ENCODE measurements at places on chromosomes 11 and 22.

DNA sequence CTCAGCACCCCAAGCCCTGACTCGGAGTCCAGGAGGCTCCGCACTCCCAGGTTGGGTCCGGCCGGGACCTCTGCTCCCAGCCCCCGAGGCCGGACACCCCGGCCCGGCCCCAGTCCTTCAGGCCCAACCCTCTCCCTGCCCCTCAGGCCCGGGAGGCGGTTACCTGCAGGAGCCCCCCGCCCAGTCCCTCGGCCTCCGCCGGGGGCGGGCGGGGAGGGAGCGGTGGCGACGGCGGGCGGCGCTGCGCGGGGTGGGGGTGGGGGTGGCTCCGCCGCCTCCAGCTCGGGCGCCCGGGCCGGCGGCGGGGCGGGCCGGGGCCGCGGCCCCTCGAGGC is 310 bp downstream of the TCF20 start:
- DNase-seq = no peak

DNA sequence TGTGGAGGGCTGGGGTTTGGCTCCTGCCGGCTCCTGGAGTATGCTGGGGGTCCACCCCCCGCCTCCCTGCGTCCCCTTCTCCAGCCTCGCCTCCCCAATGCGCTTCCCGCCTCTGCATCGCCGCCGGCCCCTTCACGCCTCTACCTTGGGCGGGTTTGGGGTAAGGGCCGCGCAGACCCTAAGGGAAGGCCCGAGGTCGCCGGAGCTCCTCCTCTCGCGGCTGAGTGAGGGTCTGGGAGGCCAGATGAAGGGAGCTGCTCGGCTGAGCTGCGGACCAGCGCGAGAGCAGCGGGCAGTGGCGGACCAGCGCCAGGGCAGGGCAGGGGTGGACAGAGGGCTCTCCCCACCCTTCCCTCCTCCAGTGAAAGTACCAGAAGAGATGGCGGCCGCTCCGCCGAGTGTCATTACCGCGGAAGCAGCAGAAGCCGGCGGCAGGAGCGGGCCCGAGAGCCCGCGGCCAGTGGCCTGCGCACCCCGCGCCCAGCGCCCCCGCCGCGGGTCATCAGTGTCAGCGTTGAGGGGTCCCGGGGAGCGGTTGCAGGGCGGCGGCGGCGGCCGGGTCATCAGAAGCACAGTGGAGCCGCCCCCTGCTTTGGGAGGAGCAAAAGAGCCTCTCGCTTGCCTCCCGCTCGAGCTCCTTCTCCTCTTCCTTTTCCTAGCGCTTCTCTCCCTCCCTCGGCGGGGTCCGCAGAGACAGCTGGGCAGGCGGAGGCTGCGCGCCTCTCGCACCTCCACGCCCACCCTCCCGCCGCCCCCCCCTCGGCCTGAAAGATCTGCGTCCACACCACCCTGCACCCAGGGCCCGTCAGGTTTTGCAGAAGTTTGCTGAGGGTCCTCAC is 255.6 kb upstream of the CADM1 start:
- no peak for DNase-seq

GRCh38 chr22:32804531-32805360 is 3.2 kb downstream of the TIMP3 start:
- DNase-seq = no peak

GRCh38 chr11:3709977-3710376 is 38.8 kb upstream of the CHRNA10 start:
- DNase-seq = no peak

GRCh38 chr11:70810133-70810532 is 411.8 kb downstream of the CTTN start:
- no peak for DNase-seq

DNA sequence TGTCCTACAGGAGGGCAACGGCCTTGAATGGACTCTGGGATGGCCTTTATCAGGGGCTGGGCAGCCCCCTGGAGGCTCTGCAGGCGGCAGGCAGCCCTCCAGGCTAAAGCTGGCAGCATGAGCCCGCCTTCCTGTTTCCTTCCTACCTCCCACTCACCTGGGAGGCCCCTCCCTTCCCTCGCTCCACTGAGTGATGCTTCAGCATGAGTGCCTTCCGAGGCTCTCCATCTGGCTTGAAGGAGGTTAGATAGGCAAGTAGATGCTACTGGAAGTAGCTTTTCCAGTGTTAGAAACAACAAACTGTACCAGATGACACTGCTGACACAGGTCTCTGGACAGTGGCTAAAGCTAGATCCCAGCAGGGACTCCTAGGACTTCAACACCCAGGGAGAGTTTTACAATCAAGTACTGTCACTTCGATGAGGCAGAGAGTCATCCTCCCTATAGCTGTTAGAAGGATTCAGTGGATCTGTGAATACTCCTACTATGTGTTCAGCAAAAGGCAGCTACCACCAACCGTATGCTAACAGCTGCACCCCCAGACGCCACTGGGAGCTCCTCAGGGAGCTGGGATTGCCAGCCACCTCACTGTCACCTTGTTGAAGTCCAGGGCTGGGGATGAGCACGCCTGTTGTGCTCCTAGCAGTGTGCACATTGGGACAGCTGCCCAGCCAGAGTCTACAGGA is 4.1 kb upstream of the SLC25A1 start:
- DNase-seq = no peak

- DNase-seq = no peak
Observed at GRCh38 chr11:2868506-2869133, 17.0 kb downstream of the CDKN1C start.

- DNase-seq = no peak
Observed at GRCh38 chr11:6655790-6656583, at the start of gene DCHS1. TSS of gene DCHS1 (minus strand) at chr11:6655809. CDS start at chr11:6641613, 14,196 bp downstream.

- DNase-seq = no peak
Observed at GRCh38 chr11:127006311-127006710, 5.7 kb upstream of the KIRREL3 start.

- DNase-seq = no peak
Observed at GRCh38 chr11:103927535-103927934, 108.9 kb upstream of the DDI1 start.

GRCh38 chr11:47918882-47919495 is 61.4 kb upstream of the PTPRJ start:
- DNase-seq = no peak

DNA sequence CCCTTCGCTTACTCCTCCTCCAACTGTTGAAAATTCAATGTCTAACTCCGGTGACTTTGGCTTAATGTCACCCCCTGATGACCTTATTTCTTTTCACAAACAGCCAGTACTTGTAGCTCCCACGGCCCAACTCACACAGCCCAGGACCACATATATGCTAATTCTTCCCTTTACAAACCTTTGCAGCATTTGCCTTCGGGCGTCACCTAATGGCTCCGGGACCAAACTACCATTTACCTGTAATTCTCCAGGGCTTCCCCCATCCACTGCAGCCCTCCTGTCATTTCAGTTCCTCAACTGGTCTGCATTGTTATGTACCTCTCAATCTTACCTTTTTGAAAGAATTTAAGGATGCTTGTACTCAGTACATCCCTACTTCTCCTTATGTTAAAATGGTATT is 29.8 kb upstream of the OR56B4 start:
- DNase-seq = no peak

- DNase-seq = no peak
Observed at GRCh38 chr22:23057331-23057730, 13.0 kb upstream of the GNAZ start.

DNA sequence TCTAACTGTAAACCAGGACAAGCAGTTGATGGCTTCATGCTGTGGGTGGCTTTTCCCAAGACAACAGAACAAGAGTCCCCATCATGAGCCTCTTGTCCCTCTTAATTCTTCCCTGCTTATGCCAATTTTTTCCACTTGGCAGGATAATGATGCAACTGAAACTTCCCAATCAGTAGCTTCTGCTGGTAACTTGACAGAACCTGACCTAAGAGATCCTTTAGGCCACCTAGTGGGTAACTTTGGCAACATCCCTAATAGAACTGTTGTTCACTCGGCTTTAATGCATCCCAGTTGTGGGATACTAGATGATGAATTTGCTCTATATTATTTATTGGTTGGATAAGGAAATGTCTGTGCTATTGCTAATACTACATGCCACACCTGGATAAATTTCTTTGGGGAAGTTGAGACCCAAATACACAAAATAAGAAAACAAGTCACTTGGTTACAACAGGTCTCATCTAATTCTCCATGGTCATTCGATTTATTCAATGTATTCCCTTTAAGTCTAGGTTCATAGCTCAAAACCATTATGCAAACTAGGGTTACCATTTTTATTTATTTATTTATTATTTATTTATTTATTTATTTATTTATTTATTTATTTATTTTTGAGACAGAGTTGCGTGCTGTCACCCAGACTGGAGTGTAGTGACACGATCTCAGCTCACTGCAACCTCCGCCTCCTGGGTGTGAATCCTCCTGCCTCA is 41.4 kb upstream of the NFAM1 start:
- DNase-seq = no peak

- DNase-seq = no peak
Observed at GRCh38 chr11:35058669-35059434, 80.1 kb upstream of the CD44 start.

DNA sequence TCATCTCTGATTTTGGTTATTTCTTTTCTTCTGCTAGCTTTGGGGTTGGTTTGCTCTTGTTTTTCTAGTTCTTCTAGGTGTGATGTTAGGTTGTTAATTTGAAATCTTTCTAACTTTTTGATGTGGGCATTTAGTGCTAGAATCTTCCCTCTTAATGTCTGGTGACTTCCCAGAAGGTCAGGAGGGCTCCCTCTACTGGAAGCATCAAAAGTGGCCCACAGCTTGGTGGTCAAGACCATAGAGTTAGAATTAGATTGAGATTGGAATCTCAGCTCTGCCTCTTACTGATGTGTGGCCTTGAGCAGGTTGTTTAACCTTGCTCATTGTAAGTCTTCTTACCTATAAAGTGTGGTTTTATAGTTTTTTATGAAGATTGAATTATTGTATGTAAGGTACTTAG is 99.3 kb downstream of the FDX1 start:
- no peak for DNase-seq

- no peak for DNase-seq
Observed at GRCh38 chr11:109865548-109866186, 227.5 kb upstream of the ZC3H12C start.

DNA sequence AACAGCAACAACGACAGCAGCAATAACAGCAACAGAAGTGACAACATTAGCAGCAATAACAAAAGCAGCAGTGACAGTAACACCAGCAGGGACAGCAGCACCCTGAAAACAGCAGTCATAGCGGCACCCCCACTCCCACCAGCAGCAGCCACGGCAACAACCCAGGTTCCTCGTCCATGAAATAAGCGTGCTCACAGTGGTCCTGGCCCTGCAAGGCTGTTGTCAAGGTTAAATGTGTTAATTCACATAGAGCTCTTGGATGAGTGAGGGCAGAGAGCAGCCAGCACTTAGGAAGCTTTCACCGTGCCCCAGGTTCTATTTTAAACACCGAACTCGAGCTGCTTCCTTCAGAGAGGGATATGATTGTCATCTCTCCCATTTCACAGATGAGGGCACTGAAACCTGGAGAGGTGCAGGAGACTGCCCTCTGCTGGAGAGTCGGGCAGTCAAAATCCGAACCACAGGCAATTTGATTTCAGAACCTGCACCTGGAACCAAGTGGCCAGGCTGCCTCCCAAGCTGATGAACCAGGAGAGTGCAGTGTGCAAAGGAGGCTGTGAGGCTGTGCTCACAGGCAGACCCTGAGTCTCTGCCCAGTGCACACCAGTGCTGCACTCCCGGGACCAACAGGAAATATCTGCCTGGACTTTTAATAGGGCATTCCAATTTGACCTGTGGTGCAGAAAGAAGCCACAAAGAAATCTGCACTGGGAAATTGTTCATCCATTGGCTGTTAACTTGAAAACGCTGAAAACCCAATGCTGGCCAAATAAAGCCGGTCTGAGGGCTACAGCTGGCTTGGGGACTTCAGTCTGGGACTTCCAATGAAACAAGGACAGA is 22.9 kb upstream of the FGF3 start:
- no peak for DNase-seq

DNA sequence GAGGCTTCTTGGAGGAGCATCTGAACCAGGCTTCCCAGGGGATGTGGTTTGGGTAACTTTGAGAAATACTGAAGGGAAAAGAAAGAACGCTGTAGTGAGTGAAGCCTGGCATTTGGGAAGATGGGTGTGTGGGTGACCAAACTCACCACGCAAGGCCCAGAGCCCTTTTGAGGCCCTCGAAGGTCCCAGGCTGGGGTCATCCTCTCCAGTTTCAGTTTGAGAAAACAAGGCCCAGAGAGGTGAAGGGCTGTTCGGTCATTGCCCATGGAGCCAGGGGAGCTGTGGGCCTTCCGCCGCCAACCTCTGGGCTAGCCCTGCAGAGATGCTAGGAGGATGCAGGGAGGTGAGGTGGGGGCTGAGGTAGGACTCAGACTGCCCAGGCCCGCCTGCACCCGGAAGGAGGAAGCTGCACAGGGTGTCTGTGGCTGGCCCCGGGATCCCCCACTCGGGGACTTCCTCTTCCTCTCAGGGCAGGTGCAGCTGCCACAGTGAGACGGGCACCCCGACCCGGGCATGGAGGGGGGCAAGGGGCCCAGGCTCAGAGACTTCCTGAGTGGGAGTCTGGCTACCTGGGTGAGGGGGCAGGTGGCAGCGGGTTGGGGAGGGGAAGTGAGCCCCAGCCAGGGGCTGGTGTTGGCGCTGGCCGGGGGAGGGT is at the start of gene CCDC88B:
Gene CCDC88B, plus strand, starts transcription at position 451 of the 655 bp plus-strand sequence. Its CDS starts 63 bp downstream, at position 514.
- peak; percentile 90 for DNase-seq
